ENCODE measurements at places on chromosomes 5 and 9.

- no peak for DNase-seq
These were observed 67.4 kb downstream of the FBN2 start for GRCh38 chr5:128470663-128471062.

- DNase-seq = no peak
These were observed 4.1 kb upstream of the CNTLN start for GRCh38 chr9:17130725-17131124.

GRCh38 chr9:78595200-78595945, 298.4 kb downstream of the PSAT1 start:
- DNase-seq = no peak

- DNase-seq = no peak
These were observed 159.0 kb downstream of the TLE1 start for GRCh38 chr9:81530310-81530810.

- no peak for DNase-seq
These were observed 22.7 kb downstream of the COL27A1 start for GRCh38 chr9:114178076-114178475.

- peak; percentile 72 for DNase-seq
These were observed 12.1 kb downstream of the GALNT10 start for GRCh38 chr5:154202379-154203260.

GRCh38 chr5:169331292-169331852, 30.4 kb upstream of the SLIT3 start:
- no peak for DNase-seq

GRCh38 chr9:109520475-109521132, 22.5 kb upstream of the PTPN3 start:
- peak; percentile 62 for DNase-seq

DNA sequence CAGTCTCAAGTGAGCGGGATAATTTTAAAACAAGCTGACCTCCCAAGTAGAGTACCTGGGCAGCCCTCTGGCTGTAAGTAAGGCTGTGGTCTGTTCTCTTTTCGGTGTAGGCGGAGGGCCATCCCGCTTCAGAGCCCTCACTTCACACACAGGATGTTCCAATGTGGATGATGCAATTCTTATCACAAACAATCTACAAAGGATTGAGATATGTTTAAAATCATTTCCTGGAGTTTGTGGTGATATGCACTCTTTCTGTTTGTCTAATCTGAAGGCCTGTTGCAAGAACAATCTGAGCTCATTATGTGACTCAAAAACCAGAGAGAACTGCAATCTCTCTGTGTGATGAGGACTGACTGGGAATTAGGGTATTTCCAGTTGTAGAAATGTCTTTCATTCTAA, 42.5 kb downstream of the ITGA2 start:
- DNase-seq = no peak

- no peak for DNase-seq
These were observed 95.8 kb downstream of the AOPEP start for GRCh38 chr9:94822273-94822672.

GRCh38 chr5:2797981-2798380, 46.5 kb upstream of the IRX2 start:
- no peak for DNase-seq

DNA sequence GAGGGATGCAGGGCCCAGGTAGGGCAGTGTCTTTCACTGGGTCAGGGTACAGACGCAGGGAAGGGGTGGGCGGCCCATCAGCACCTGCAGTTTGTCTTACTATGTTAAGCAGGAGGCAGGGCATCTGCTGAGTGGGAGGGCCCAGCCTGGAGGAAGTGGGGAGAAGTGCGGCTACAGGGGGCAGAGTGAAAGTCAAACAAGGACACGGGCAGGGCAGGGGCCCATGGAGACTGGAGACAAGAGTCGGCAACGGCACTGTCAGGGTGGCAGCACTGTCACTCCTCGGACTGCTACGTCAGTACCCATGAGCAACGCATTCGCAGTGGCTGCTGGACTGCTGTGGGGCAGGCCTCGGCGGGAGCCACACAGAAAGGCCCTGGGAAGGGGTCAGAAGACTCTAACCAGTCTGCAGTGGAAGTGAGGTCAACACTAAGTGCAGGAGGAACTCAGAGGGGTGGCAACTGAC, 19.7 kb downstream of the CAMSAP1 start:
- peak; percentile 77 for DNase-seq

GRCh38 chr9:124320062-124320973, 62.6 kb downstream of the NEK6 start:
- peak; percentile 73 for DNase-seq

DNA sequence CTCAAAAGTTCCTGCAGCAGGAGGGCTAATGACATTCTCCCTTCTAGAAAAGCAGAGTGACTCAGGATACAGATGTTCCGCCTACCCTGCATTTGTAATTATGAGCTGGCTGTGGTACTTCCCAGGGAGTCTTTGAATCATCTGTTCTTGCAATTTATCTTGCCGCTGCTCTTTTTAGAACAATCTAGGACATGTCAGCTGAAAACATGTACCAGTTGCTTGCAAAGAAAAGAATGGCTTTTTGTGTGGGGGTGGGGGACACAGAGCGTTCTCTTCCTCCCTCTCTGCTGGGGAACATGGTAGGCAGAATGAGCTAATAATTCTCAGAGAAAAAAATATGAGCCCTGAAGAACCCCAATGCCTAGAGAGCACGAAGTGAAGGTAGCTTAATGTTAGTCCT, 51.7 kb upstream of the TUT7 start:
- no peak for DNase-seq

DNA sequence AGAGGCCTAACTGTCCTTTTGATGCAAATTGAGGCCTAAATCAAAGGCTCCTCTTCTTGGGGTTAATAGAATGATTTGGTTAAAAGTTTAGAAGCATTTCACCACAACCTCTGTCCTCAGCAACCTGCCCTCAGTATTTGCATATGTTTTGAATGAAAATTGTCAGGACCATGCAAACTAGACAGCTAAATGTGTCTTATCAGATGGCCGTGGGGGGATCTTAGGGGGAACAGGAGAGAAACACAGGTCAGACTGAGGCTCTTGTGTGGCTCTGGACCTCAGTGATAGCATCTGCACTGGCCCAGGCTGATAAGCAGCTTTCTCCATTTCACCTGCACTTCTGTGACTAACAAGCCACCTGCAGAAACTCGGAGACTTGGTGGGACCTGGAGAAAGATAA, 49.0 kb downstream of the FOXI1 start:
- no peak for DNase-seq

DNA sequence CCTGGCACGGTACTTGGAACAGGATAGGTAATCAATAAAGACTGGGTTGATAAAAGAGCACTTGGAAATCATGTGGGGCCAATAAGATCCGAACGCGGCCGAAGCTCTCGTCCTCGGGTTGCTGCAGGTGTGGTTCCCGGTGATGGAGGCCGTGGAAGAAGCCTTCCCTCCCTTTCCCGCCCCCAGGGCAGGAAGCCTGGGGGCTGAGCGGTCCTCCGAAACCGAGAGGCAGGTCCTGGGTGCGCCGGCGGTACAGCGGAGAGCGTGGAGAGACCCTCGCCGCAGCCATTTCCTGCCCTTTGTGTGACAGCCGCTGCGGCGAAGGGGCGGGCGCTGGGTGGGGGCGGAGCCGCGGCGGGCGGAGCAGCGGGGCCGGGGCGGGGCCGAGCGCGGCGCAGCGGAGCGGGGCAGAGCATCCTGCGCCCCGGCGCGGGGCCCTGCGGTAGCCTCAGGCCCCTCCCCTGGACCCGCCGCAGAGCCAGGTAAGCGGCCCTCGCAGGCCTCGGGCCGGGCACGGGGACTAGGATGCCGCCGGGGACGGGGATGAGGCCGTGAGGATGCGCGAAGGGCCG, at the start of gene CYFIP2:
TSS of gene CYFIP2 (plus strand) at position 410 of the 572 bp plus-strand sequence. CDS start 19,239 bp downstream, outside the sequence.
- peak; percentile 91 for DNase-seq

- no peak for DNase-seq
These were observed 614.7 kb downstream of the PRELID2 start for GRCh38 chr5:145220481-145220880.

DNA sequence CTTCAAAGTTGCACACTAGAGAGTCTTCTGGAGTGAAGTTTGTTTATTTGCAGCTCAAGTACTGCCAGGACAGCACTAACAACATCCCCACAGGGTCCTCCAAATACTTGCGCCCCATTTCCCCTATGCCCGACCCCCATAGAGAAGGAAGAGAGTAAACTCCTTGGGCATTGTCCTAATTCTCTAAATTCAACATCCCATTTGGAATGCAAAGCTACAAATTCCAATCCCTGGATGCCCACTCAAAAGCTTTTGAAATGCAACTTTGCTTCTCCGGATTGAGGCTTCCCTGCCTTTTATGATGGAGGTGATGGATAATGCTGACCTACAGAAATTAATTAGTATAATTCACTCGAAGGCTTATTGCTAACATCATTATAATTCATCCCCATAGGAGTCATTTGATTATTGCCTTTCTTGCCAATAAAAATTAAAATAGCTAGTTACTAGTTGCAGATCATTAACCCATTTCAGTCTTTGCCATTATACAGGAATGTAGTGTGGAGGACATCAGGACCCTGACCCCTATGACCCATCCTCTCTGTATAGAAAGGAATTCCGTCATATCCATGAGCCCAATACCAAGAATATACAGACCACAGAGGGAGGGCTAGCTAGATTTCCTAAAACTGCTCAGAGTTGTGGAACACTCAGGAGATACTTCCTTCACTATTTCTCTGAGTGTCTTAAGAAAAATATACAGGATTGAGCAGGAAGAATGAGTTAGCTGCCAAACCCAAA, 277.6 kb downstream of the ZNF608 start:
- no peak for DNase-seq

- DNase-seq = peak; percentile 86
These were observed 5.9 kb downstream of the PDLIM7 start for GRCh38 chr5:177491429-177491945.

GRCh38 chr9:137666955-137667670, 48.3 kb downstream of the EHMT1 start:
- no peak for DNase-seq

DNA sequence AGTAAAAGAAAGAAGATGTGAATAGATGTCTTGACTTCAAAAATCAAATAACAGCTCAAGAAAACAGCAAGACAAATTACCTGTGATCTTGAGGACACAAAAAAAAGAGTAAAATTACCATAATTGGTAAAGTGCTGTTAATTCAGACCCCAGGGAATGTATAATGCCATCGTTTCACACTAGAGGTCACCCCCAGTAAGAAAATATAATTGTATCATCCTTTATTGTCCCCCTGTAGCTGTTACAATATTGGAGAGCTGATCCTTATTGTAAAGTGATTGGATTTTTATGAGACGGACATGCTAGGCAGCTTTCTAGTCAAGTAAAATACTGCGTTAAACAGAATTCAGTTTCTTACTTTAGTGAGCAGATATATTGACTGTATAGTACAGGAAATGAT, 377.0 kb downstream of the TLE1 start:
- DNase-seq = no peak

GRCh38 chr9:127608104-127608966, 3.7 kb upstream of the STXBP1 start:
- peak; percentile 87 for DNase-seq

DNA sequence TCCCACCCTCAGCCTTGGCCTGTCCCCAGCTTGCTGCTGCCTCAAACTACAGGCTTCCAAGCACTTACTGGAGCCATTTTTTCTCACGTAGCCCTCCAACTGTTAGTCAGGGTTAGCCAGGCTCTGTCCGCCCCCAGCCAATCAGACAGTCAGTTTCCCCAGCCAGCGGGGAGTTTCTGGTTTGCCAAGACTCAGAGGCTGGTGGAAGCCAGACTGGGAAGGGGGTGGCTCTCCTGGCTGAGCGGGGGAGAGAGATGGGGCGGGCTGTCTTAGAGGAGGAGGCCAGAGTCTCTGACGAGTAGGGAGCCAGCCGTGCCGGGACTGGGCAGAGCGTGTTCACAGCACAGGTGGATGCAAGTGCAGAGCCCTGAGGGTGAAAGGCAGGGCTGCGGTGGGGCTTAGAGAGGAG, 15.3 kb downstream of the PROP1 start:
- DNase-seq = no peak

GRCh38 chr5:73250645-73251044, 77.7 kb downstream of the TMEM174 start:
- DNase-seq = no peak

GRCh38 chr9:36479101-36479500, 79.0 kb upstream of the RNF38 start:
- DNase-seq = no peak

DNA sequence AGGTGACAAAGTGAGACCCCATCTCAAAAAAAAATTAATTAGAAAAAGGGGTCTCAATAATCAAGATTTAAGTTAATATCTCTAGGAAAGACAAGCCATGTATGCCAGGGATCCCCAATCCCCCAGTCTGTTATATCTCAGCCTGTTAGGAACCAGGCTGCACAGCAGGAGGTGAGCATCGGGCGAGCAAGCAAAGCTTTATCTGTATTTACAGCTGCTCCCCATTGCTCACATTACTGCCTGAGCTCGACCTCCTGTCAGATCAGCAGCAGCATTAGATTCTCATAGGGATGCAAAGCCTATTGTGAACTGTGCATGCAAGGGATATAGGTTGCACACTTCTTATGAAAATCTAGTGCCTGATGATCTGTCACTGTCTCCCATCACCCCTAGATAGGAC, 116.8 kb downstream of the TARS1 start:
- no peak for DNase-seq

GRCh38 chr9:136623016-136623841, 39.5 kb upstream of the EGFL7 start:
- no peak for DNase-seq

DNA sequence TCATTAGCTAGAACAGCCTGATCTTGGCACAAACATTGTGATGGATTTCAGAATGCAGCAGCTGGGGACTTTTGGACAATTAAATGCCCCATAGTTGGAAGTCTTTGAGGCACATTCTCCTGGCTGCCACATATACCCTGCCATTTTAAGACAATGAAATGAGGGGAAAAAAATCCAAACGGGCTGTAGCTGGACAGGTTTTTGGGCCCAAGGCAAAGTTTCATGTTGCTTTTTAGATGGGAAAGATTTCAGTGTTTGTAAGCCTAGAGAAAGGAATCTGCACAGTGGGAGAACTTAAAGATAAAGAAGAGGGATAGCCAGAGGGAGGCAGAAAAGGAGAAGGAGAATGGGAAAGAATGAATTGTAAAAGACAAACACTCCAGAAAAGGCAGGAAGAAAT, 30.0 kb upstream of the RICTOR start:
- DNase-seq = no peak

GRCh38 chr5:87899721-87900131, 368.9 kb downstream of the TMEM161B start:
- DNase-seq = no peak

DNA sequence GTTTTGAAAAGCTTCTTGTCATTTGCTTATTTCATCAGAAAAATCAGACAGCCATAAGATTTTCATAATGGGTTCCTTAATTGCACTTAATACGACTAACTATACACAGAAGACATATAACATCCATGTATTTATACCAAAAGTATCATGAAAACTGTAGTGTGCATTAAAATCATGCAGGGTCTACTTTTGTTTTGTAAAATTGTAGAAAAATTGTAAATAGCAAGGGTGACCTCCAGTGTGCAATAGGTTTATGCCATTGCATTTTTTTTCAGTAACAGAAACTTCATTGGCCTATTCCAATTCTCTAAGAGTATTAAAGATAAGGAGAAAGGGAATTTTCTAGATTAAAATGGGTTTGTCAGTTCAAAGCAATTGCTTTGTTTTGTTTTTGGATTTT, 307.6 kb downstream of the KIAA0825 start:
- DNase-seq = no peak

DNA sequence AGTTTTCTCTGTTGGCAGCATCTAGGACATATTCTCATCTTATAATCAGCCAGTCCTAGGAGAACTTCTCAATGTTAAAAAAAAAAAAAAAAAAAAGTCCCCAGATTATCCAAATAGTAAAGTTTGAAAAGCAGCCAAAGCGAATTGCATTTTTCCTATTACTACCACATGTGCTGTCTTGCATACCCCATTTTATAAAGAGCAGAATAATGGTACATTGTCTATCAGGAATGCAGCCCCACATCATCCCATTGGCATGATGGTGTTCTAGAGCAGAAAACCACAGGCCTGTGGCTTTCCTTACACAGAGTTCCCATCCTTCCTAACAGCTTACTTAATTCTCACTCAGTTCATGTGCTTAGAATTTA, 381.6 kb downstream of the TMEM38B start:
- no peak for DNase-seq

Measured in activated CD8-positive, alpha-beta memory T cell treated with anti-CD3 and anti-CD28 coated beads, Interleukin-2, amount 50 U/mL, for 48 hours (primary cell).